ENCODE measurements at places on chromosomes 7 and 10.
A peak's percentile ranks its signal among the peaks of the same experiment; 100 is the strongest.

DNA sequence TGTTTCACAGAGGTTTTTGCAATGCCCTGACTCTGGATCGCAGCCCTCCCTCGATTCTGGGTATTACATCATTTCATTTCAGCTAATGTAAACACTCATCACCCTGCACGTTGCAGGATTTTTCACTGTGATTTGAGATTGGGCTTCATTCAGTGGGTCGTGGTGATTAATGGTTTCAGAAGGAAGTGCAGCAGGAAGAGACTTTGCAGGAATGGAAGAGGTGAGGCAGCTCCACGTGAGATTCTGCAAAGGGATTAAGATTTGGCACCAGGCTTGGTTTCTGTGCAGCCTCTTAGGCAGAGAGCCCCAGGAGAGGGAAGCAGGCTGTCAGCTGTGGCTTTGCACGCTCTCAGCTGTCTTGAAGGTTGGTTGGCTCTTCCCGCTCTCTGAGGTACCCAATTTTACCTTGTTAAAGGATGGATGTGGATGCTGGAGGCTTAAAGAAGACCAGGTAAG lies 95.2 kb downstream of the PLCE1 start:
- no peak for DNase-seq

DNA sequence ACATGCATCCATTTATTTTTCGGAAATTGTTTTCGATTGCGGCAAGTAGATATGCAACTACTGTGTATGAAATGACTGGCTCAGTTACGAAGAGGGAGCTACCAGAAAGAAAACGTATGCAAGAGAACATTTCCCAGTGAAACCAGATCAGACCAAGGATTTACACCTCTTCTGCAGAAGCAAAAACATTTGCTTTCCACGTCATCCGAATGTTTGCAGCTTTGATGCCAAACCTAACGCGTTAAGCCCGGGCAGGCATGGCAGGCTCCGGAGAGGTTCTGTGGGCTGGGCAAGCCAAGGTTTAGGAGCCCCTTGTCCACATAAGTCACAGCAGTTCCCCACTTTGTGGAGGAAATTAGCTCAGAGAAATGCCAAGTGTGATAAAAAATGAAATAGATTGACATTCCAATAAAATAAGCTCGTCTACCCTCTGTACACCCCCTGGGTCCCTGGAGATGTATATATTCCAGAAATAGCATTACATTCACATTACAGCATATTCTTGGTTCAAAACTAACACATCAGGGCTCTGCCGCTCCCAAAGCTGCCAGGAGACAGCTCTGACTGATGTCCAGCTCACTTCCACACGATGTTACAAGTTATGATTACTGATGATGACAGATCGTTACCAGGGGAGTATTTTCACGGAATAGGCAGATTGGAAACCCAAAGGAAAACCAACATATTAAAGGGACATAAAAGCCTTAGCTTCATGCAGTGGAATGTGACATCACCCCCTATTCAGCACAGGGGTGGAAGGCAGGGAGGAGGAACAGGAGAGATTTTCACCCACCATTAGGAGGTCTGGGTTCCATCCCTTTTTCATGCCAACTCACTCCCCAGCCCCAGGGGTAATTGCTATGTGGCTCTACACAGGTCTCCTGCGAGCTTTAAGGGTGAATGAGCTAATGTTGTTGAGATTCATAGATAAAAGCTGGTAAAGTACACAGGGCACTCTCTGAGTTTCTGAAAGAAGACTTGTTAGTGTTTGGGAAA lies 81.5 kb downstream of the LYZL1 start:
- no peak for DNase-seq

- no peak for DNase-seq
These were observed 89.3 kb upstream of the ADRB1 start for GRCh38 chr10:113954409-113954808.

GRCh38 chr7:117485118-117485620 lies 5.3 kb downstream of the CFTR start:
- DNase-seq = no peak

DNA sequence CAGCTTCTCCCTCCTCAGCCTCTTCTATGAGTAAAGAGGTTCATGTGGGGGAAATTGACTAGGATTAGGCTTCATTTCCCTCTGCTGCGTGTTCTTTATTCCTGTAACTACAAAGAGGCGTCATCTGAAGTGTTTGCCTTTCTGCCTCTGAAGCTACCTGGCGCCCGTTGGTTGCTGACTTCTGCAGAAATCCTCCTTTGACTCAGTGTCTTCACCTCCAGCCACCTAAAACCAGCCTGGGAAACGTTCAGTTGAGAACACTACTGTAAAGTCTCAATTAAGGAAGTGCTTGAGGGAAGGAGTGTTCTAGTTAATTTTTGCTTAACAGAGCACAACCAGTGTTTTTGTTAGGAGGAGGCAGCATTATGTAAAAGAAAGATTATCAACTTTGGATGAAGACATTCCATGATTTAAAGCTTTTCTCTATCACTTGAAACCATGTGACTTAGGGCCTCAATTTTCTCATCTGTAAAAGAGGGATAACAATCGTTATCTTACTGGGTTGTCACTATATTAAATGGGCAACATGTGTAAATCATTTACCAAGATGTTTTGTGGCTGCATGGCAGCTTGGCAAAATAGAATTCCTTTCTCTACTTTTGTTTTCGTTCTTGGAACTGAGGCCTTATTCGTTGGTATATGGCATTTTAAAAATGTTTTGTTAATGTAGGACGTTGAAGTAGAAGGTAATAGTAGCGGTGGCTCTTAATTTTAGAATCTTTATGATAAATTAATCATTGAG lies 642.9 kb downstream of the SDK1 start:
- no peak for DNase-seq

GRCh38 chr10:16690417-16690816 lies 126.8 kb downstream of the RSU1 start:
- DNase-seq = no peak

DNA sequence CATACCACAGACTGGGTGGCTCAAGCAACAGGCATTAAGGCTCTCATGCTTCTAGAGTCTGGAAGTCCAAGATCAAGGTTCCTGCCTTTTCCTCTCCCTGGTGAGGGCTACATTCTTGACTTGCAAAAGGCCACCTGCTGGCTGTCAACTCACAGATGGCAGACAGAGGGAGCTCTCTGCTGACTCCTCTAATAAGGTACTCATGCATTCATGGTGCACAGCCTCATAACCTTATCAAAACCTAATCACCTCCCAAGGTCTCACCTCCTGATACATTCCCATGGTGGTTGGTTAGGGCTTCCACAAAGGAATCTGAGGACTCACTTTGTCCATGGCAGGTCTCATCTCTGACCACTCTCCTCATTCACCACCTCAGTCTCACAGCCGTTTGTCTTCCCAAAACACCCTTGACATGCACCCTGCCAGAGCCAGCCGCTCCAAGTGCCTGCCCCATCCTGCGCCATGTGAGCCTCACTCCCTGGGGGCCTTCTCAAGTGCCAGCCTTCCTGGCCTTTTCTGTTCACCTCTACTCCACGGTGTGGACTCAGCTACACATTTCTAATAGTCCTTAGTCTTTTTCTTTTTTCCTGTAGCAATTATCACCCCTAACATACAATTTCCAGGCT lies 400.3 kb upstream of the ADARB2 start:
- peak; percentile 45 for DNase-seq

GRCh38 chr7:105937411-105937810 lies 25.7 kb upstream of the CDHR3 start:
- DNase-seq = no peak

- DNase-seq = no peak
These were observed 2.5 kb downstream of the ACSL5 start for GRCh38 chr10:112376396-112376790.

- DNase-seq = no peak
These were observed 89.1 kb downstream of the EGFR start for GRCh38 chr7:55107946-55108345.

DNA sequence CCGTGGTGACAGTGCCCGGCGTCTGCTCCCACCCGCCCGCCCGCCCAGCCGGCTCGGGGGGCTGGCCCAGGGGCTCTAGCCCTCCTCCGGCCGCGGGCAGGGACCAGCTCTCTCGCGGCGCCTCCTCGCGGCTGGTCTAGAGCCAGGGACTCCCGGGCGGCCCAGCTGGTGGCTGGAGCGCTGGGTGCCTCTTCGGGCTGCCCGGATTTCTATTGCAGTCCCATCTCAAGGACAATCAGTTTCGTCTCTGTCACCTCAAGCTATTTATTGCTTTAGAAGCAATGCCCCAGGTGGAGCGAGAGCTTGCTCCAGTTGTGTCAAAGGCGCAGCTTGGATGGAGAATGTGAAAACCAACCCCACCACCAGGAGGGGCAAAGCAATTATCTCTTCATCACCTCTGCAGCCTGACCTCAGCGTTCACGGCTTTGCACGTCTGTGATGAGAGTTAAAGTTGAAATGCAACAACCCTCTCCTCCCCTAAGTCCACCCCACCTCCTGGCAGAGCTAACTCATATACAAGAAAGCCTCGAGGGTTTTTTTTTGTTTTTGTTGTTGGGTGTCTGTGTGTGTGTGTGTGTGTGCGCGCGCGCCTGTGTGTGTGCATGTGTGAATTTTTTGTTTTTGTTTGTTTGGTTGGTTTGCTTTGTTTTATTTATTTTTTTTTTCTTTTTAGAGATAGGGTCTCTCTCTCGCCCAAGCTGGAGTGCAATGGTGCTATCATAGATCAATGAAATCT lies at the start of gene ITGA8:
TSS of gene ITGA8 (minus strand) at position 24 of the 736 bp plus-strand sequence. CDS start 151 bp downstream, outside the sequence.
- DNase-seq = peak; percentile 33

- DNase-seq = no peak
These were observed 16.7 kb downstream of the MACROH2A2 start for GRCh38 chr10:70069346-70069745.

GRCh38 chr10:45368181-45368580 lies 5.8 kb upstream of the ALOX5 start:
- DNase-seq = no peak

DNA sequence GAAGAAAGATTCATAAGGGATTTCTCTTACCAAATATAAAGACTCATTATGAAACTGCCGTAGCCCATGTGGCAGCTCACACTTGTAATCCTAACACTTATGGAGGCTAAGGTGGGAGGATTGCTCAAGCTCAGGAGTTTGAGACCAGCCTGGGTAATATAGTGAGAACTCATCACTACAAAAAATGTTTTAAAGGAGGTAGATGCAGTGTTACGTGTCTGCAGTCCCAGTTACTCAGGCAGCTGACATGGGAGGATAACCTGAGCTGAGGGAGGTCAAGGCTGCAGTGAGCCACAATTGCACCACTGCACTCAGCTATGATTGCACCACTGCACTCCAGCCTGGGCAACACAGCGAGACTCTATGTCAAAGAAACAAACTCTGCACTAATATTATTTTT lies 18.1 kb upstream of the DNA2 start:
- no peak for DNase-seq

DNA sequence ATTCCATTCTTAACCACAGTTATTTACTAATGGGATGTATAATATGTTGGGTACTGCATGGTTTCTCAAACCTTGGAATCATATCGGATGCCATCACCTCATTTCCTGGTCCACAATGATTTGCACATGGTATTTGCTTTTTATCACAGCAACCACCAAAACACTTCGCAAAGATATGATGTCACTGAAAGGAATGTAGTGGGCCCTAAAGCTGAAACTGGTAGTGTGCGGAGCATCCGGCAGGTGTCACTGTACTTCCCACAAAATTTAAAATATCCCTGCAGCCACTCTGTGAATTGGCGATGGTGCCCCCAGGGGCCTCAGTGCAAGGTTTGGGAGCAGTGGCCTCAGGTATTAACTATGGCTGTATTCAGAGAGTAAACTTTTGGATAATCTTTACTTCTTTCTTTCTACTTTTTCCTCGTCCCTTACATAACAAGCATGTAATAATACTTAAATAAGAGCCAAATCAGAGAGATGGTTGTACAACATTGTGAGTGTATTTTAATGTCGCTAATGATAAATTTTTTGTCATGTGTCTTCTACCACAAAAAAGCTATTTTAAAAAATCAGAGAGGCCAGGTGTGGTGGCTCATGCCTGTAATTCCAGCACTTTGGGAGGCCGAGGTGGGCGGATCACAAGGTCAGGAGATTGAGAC lies 66.2 kb downstream of the FAM241B start:
- peak; percentile 72 for DNase-seq

- no peak for DNase-seq
These were observed 71.4 kb downstream of the FGFR2 start for GRCh38 chr10:121526801-121527221.

- DNase-seq = no peak
These were observed 278.8 kb downstream of the KIF20B start for GRCh38 chr10:89980166-89980565.

Measured in SK-MEL-5 (cell line).